ENCODE measurements at places on chromosomes 12 and 14.

DNA sequence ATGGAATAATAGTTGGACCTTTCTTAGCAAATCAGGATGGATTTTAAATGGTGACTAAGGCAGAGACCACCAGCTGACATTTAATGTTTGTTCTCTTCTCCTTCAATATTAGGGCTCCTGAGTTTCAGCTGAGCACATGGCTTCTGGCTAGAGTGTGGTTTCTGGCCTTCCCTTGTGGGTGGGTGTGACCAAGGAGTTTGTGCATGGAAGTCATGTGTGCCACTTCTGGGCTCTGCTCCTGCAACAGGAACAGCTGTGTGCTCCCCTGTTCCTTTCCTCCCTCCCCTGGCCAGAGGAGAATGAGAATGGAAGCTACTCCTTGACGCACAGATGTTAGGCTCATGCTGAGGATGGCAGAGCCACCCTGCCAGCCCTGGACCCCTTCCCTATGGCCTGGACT, 44.2 kb downstream of the CCDC175 start:
- DNase-seq = no peak

DNA sequence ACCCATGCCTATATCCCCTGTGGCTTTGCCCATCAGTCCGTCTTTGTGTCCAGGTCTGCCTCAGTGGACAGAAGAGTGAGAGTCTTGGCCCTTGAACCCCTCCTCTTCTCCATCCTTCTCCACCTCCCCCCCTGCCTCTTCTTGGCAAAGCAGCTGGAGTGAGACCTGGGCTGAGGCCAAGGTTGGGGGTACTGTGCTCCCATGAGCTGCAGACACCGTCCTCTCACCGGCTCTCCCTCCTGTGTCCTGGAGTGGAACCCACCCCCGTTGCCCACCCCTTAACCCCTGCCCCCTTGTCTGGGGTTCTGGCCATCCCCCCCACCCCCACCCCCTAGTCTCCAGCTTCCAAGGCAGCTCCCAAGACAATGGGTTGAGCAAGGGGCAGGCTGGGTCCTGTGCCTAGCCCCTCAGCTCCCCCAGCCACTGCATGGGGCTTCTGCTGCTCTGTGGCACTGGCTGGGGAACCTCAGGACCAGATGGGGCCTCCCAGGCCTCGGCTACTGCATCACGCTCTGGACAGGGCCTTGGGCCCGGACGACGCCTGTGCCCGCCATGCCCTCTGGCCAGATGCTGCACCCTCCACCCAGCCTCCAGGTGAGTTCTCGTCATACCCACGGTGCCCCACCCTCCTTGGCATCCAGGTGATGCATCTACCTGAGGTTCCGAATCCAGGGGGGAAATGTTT, 35.7 kb downstream of the RTL1 start:
- DNase-seq = no peak

DNA sequence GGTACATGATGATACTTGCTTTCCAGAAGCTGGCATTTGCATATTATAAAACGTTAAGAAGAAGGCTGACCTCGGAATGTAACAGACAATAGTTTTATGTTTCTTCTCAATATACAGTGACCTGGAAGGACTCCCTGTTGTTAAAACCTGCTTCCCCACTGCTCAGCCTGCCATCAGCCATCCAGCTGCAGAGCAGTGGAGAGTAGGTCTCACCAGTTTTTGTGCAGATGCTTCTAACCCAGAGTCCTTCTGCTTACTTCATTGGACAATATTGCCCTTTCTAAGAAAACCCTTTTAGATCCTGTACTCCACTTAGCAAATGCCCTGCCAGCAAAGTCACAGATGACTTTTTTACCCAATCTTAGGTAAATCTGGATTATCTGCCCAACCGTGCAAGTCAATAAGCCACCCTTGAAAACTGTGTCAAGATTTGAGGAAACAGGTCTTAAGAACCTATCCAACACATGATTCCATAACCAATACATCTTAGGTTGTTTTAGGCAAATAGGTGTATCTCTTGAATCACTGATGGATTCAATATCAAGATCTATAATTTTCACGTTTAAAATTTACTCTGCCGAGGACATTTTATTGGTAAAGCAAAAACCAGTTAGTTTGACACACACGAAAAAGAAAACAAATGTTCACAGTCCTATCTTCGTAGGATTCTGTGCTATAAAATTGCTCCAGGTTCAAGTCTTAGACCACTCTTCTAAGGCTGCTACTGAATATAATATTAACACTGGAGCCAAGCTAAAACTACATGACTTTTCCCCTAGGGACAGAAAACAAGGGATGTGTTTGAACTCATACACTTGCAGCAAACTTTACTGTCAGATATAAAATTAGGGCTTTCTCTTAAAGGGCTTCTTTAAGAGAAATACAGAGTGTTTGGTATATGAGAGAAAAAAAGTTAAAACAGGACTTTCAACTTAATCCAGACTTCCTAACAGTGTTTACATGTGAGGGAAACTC, 5.7 kb downstream of the PHLDA1 start:
- peak; percentile 62 for DNase-seq

GRCh38 chr12:51955702-51956101, 4.2 kb downstream of the ACVR1B start:
- DNase-seq = no peak

DNA sequence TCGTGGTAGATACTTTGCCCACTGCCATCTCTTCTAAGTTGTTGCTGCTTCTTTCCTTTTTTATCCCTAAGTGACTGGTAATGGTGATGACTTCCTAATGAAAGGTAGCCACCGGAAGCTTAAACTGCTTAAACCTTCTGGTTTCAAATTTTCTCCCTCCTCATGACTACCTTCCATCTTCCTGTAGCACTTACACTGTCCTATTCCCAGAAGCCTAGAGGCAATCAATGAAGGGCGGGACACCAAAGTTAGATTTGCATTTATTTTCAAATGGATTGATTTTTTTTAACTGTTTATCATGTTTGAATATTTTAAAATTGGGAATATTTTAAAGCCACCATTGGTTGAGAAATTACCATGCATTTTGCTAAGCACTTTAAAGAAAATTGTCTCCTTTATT, 64.7 kb downstream of the MSRB3 start:
- no peak for DNase-seq

GRCh38 chr14:19851365-19851764, 23.6 kb upstream of the OR4K2 start:
- peak; percentile 36 for DNase-seq

DNA sequence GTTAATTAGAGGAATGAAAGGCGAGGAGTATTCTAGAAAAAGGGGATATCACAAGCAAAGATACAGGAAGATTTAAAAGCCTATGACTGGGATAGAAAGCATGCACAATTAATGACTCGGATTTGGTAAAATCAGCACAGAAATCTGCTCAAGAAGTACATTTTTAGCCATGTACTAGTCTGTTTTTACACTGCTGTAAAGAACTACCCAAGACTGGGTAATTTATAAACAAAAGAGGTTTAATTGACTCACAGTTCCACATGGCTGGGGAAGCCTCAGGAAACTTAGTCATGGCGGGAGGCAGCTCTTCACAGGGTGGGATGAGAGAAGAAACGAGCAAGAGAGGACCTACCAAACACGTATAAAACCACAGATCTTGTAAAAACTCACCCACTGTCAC, 716.3 kb upstream of the MDGA2 start:
- DNase-seq = peak; percentile 11

DNA sequence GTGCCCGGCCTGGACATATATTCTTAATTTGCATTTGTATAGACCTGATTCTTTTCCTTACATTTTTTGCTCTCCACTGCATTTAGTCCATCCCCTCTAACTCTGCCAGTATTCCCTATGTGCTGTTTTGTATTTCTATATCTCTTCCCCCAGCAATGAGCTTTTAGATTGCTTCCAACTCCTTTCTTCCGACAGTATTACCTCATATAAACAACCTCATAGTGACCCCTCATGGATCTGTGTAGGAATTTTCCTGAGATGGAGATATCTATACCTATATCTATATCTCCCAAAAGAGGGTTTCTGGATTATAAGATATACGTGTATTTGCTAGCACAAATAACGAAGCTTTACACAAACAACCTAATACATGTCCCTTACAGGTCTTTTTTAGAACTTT, 161.9 kb downstream of the CRADD start:
- DNase-seq = no peak

- DNase-seq = no peak
Measured at GRCh38 chr12:40375076-40375475, 150.3 kb downstream of the LRRK2 start.

- no peak for DNase-seq
Measured at GRCh38 chr14:85991156-85991555, 461.2 kb downstream of the FLRT2 start.

DNA sequence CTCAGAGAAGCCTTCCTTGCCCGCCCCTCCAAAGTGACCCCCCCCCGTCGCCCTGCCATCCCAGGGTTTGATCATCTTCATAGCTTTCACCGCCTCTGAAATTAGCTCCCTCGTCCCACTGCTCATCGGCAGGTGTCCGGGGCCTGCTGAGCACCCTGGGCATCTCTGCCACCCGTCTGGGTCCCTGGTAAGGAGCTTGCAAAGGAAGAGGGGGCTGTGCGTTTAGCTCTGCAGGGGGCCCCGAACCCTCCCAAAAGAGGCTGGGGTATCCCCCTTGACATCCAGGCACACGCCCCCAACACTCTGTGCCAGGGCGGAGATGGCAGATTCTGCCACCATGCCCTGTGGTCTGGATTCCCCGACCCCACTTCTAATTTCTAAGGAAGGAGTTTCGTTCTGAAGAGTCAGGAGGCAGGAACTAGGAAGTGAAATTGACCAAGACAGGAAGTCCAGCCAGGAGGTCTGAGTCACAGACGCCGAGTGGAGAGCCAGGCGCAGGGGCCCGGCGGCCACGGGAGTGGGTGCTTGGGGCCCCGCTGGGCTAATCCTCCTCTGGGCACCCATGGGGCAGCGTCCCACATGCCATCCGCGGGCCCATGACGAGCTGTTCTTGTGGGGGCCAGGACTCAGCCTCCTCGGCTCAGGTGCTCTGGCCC, 95.7 kb downstream of the RFLNA start:
- peak; percentile 90 for DNase-seq

DNA sequence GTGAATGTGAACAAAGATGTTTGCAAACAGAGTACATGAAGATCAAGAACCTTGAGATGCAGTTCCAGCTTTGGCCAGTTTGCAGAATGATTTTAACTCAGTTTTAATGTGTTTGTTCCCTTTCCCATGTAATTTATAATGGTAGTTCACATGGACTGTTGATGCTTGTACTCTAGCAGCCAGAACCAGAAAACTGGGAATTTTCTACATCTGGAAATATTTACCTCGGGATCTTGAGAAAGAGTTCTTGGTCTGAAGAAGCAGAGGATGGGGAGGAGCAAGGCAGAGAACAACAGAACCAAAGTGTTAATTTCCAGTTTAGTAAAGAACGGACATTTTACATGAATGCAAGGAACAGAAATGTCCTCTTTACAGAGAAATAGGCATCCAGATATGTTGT, 37.0 kb upstream of the PMCH start:
- no peak for DNase-seq

DNA sequence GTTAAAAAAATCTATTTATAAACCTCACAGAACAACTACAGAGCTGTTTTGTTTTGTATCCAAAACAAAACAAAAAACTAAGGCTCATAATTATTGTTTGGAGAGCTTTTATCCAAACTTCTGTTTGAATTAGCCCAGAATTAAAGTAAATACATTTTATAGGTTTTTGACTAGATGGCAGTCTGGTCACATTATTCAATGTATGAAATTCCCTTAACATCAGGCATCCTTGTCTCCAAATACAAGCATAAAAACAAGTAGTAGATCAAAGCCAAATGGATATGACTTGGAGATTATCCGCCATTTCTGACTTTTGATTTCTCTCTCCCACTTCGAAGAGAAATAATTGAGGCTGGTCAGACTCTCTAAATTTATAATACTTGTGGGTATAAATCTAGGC, 63.5 kb downstream of the SLC38A1 start:
- no peak for DNase-seq

- peak; percentile 82 for DNase-seq
Measured at GRCh38 chr12:15558915-15559528, 230.2 kb downstream of the EPS8 start.

DNA sequence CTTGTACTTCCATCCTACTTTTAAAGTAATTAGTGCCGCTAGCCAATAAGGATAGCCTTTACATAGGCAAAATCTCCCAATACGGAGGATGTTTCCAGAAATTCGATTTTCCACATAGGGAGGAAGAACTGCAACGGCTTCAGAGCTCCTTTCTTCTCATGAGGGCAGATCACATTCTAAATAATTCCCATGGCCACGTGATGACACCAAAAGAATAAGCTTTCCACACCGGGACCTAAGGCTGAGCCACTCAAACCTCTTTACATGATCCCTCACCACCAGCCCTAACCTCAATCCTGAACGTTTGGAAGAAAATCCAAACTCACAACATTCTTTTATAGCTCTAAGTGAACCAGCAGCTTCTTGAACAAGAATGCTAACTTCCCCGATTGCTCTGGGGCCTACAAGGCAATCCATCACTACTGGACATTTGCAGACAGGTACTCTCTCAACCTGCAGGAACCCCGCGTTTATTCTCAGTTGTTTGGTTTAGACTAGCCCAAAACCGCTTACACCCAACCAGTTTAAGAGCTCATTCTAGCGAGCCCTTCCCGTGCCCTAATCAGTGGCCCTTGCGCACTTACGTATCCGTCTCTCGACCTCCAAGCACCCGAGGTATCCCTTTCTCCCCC, 884 bp downstream of the CAPRIN2 start:
- DNase-seq = peak; percentile 24

- DNase-seq = no peak
Measured at GRCh38 chr14:88842414-88842813, 18.0 kb downstream of the TTC8 start.

DNA sequence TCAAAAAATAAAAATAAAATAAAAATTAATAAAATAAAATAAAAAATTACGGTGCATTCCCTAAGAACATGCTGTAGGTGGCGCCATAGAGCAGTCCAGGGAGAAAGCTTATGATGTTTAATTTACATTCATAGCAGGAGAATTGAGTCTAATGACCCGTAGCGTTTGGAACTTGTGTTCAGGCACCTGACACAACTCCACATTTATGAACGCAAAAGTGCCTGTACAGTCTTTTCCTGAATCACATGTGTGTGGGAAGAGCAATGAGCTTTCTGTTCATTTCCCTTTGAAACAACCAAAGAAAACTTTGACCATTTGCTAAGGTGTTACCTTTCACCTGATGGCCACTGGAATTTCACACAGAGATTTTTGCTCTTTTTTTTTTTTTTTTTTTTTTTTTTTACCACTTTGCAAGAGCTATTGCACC, 60.6 kb upstream of the KCNA1 start:
- peak; percentile 37 for DNase-seq
